ENCODE measurements at places on chromosomes 2 and 18. TPM values are rescaled to one million over a fixed set of nuclear protein-coding genes. Genes with fewer than 3 reads are reported as not detected.

Gene SERPINB7
- not detected for total RNA-seq

Gene STPG4
- total RNA-seq: not detected

DNA sequence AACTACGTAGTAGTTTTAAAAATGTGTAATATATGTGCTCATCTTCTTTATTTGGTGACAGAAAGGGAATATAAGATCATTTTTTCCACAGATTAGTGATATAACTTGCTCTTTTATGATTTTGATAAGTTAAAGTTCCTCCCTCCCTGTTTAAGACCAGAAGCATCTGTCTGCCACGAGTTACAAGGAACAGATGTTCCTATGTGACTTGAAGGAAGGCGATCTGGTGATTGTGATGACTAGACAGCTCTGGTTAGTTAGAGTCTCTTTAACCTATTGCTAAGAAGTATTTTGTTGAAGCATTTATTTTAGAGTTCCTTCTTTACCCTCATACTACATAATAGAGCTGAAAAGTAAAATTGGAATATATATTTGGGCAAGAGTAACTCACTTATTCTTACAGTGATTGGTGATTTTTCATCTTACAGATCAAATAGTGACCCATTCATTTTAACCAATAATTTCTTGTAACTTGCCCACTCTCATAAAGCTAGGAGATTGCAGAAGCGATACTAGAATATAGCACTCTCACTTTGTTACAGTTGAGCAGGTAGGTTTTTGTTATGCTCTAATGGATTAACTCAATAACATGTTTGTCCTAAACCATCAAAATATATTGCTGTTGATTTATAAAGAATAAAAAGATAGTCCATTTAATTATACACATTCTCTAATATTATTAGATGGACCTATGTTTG, 218.7 kb downstream of the SLC4A10 start:
- DNase-seq: no peak

GRCh38 chr2:223888251-223888650, 50.9 kb upstream of the AP1S3 start:
- DNase-seq: no peak

DNA sequence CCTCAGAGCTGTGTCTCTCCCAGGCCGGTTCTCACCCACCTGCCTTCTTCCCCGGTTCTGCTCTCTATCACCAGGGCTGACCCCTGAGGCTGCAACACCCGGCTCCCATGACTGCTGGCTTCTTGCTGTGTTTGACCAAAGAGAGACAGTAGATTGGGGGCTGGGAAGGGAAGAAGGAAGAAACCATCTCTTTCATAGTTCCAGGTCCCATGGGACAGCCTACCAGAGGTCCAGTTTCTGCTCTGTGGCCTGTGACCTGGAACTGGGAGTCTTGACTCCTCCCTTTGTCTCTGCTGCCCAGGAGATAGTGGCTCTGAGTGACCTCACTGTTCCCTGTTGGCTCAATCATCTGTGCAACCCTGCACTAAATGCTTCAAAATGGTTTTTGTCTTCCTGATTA, 38.1 kb downstream of the ALPK2 start:
- DNase-seq: no peak

GRCh38 chr2:162828545-162828944, 10.0 kb downstream of the KCNH7 start:
- DNase-seq: no peak

Gene TMEM198
- 0.77 TPM for total RNA-seq

GRCh38 chr2:148819019-148819585, 55.9 kb upstream of the KIF5C start:
- DNase-seq: no peak

GRCh38 chr2:140508756-140509155, 1622.1 kb downstream of the LRP1B start:
- DNase-seq: no peak

DNA sequence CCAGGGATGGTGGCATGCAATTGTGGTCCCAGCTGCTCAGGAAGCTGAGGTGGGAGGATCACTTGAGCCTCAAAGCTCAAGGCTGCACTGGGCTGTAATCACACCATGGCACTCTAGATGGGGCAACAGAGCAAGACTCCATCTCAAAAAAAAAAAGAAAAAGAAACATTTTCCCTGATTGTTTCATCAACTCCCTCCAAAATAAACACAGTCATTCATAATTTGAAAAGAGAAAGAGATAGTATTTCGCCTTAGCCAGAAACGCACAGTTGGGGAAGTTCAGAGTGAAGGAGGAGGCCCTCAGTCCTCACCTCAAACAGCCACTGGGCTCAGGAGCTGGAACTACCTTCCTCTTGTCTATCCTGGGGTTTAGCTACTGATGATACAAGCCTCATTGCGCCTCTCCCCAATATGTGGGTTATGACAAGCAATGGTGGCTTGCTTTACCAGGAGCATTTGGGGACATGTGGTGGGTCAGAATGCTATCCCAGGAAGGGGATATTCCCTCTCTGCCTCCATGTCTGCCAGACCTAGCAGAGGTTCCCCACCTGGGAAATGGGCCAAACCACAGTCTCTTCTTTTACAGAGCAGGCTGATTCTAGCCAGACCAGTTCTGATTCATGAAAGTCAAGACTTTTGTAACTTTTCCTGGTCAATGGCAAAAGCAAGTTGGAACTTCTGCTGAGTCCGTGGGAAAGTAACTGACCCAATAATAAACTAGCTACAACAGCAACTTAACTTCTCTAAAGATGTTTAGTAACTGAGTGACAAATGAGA, 22.2 kb upstream of the TMEM87B start:
- no peak for DNase-seq

GRCh38 chr18:50696929-50697328, 122.9 kb downstream of the MRO start:
- DNase-seq: no peak

- DNase-seq: no peak
Measured at GRCh38 chr2:22276696-22277095, 1108.3 kb upstream of the KLHL29 start.

DNA sequence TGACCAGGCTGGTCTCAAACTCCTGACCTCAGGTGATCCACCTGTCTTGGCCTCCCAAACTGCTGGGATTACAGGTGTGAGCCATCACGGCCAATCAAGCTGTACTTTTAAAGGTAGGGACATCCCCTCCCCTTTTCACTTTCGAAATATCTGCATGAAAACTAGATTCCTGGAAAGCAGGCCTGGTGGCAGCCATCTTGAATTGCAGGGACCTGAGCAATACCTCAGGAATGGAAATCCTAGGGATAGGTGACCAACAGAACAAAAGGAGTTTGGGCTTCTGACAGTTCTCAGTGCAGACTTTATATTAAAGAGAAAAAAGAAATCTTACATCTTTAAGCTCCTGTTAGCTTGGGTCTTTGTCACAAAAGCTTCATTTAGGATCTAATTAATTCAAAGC, 62.6 kb downstream of the KLF7 start:
- no peak for DNase-seq

Gene ZC3H6
- total RNA-seq: 19.6 TPM

Measured in T-helper 17 cell (primary cell).